ENCODE measurements at places on chromosomes 2 and 18.

DNA sequence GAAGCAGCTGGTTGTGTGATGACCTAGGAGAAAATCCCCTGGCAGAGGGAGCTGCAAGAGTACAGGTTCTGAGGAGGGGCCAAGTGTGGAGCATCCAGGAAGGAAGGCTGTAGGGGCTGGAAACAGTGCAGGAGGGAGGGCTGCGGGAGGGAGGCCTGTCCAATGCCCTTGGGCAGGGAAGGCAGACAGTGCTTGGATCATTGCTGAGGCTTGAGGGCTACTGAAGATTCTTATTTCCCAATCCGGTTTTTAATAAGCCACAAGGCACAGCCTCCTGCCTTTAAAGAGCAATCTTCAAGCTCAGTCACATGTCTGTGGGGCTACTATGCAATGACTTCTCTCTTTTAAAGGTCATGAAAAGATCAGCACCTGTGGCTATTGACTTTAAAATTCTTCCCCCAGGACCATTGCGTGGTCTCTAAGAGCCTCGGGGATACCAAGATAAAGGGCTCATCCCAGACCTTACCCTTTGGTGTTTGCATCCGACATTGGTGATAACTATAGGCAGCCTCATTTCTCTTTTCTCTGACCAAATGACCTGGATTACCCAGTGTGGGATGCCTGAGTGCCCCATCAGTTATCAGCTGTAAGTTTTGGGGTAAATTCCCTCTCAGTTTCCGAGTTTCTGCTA is 149.6 kb downstream of the DOCK10 start:
- no peak for DNase-seq

DNA sequence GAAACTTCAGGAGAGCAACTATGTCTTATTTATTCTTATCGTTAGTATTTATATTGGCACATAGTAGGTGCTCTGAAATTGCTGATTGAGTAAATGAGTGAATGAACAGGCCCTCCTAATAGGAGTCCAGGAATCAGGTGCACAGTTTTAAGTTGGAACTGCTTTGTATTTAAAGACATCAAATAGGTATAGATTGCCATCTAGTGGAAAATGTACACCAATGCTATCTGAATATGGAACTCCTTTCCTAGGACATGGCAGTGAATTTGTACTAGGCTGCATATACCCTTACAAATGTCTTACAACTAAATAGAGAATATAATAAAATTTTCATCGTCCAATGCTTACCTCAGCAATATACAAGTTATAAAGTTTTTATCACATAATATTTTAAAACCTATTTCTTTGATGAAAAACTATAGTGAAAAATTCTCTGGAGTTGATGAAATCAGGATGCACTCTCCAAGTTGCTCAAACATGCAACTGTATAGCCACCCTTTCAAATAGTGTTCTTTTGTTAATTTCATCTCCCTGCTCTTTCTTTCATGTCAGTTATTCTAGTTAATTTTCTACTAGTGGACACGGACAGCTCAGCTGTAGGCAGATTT is 318.9 kb upstream of the SYT4 start:
- DNase-seq = no peak

GRCh38 chr2:43776324-43776723 is 2.5 kb downstream of the DYNC2LI1 start:
- DNase-seq = peak; percentile 20

- no peak for DNase-seq
Observed at GRCh38 chr18:35352283-35352682, 8.1 kb upstream of the ZNF24 start.

DNA sequence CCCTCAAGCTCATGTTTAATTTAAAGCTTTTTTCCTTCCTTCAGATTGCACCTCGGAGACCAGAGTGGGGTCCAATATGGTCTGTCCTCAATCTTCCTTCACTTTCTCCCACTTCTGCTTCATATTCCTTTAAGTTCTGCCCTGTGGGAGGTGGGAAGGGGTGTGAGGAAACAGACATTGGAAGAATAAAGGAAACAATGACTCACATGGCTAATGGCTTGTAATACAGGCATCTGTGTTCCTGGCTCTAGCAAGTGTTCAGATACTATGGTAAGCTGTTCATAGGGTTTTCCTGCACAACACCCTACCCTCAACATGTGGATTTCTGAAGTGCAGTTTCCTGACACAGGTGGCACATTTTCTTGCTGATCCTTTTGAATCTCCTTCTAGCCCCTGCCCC is 209.5 kb downstream of the PIK3C3 start:
- DNase-seq = no peak

GRCh38 chr18:58529714-58530354 is 99.1 kb downstream of the ALPK2 start:
- peak; percentile 77 for DNase-seq

DNA sequence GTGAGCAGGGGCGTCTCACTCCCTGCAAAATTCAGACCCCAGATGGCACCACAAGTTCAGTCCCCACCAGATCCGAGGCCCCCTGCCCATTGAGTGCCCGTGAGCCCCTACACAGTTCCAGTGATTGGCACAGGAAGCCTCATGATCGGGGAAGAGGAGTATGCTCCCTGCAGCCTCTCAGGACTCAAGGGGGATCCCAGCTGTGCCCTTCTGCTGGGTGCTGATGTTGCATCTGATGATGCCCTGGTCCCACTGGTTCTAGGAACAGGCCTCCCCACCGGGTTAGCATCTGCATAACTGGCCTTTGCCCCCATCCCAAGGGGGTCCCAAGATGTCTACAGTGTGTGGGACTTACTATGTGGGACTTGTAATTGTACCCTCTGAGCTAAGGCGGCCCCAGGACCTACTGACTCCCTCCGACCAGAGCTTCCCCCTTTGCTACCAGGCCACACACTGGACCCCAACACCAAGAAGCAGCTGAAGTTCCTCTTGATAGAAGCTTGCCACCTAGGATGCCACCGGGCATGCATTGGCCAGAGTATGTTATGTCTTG is 8.6 kb downstream of the ALPG start:
- DNase-seq = no peak

DNA sequence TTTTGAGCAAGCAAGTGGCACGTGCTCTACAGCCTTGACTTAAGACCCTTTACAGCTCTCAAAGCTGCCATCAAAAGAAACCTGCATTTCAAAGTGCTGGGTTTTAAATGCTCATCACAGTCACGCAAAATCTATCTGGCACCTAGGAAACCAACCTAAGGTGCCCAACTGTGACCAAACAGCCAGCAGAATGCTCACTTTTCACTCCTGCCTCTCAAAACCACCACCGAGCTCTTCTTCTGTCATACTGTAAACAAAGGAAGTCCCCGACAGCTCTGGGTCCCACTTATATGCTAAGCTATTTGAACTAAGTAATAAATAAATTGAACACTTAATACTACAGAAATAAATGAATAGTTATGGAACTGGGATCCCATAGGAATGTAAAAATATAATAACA is 33.6 kb downstream of the SATB2 start:
- no peak for DNase-seq

GRCh38 chr2:197940382-197940781 is 136.0 kb downstream of the PLCL1 start:
- no peak for DNase-seq

DNA sequence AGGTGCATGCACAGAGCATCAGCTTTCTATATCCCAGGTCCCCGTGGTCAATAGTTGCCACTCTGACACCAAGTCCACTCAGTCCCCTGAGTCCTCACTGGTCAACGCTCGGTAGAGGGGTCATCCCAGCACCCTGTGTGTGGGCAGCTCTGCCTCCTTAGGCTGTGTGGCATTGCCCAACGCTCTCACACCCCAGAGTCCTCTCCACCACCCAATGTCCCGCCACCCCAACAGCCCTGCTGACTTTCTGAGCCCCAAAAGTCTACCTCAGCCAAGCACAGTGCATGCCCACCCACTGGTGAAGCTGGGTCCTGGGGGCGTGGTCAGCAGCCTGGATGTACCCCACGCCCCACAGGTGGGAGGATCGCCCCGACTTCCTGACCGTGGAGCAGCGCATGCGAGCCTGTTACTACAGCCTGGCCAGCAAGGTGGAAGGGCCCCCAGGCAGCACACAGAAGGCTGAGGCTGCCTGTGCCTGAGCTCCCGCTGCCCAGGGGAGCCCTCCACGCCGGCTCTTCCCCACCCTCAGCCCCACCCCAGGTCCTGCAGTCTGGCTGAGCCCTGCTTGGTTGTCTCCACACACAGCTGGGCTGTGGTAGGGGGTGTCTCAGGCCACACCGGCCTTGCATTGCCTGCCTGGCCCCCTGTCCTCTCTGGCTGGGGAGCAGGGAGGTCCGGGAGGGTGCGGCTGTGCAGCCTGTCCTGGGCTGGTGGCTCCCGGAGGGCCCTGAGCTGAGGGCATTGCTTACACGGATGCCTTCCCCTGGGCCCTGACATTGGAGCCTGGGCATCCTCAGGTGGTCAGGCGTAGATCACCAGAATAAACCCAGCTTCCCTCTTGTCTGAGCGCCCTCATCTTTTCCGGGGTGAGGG is 25.9 kb downstream of the ZAP70 start:
- no peak for DNase-seq

DNA sequence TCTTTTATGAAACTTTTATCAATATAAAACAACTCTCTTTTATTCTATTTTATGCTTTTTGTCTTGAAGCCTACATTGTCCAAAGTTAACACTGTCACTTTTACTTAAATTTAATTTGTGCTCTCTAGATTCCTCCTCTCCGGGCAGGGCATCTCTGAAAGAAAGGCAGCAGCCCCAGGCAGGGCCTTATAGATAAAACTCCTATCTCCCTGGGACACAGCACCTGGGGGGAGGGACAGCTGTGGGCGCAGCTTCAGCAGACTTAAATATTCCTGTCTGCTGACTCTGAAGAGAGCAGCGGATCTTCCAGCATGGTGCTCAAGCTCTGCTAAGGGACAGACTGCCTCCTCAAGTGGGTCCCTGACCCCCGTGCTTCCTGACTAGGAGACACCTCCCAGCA is 447.7 kb upstream of the FANCL start:
- no peak for DNase-seq

DNA sequence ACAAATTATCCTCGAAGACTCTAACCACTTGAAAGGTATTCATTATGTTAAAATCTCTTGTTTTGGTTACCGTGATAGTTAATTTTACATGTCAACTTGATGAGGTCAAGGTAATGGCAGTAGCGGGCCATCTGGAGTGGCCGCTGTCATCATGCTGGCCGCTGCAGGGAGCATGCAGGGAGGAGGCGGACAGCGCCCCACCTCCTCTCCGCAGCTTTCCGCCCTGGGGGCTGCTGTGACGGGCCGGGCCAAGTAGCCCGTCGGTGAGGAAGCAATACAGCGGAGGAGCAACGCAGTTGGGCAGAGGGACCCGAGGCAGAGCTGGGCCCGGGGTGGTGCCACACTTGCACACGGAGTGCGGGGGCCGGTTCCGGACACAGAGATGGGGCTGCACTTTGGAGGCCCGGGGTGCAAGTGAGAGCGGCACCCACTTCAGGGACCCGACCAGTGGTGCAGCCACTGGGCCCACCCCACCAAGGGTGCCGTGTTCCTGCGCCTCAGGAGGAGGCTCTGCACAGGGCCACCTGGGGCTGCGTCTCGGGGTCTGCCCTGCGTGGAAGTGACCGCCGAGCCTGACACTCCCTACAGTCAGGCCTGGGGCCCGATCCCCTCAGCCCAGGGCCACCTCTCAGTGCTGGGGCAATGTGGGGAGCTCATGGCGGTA is 452.4 kb downstream of the LRATD1 start:
- no peak for DNase-seq

DNA sequence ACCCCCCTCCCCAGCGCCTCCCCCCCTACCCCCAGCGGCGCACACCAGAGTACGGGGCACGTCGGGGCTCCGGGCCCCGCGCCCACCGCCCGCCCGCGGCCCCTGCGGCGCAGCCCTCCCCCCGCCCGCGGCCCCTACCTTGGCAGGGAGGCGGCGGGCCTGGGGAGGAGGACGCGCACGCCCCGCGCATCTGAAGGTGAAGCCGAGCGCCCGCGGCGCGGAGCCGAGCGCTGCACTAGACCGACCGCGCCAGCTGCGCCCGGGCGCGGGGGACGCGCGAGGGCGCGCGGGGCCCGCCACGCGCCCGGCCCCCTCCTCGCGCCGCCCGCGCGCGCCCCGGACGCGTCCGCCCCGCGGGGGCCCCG is at the start of gene ZNF516:
Gene ZNF516, minus strand, starts transcription at position 237 of the 365 bp plus-strand sequence. CDS start 52,188 bp downstream, outside the sequence.
- DNase-seq = peak; percentile 43

- DNase-seq = no peak
Observed at GRCh38 chr2:240821429-240821778, 1.4 kb upstream of the KIF1A start.

DNA sequence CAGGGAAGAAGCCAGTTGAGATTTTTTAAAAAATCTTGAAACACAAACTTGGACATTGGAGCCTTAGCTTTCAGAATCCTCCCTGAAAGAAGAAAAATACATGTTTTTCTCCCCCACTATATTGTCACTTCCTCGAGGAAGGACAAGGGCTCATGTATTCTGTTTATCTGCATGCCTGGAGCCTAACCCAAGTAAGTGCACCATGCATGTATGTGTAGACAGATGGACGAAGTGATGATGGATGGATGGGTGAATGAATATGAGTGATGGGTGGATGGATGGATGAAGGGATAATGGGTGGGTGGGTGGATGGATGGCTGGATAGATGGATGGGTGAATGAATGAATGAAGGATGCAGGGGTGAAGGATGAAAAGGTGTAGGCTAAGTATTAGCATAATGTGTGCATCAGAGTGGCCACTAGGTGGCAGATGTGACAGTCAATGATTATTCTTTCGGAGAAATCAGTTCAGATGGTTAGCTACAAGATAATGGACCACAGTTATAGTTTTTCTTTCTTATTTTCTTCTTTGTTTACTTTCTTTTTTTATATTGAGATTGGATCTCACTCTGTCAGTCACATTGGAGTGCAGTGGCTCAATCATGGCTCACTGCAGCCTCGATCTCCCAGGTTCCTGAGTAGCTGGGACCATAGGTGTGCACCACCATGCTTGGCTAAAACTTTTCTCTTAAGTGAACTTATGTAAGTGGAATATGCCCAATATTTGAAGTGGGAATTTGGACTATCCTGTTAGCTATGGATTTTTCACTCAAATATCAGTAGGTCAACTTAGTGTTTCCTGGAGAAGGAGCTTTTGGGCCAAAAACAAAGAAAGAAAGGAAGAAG is 18.5 kb upstream of the CCDC93 start:
- peak; percentile 57 for DNase-seq

DNA sequence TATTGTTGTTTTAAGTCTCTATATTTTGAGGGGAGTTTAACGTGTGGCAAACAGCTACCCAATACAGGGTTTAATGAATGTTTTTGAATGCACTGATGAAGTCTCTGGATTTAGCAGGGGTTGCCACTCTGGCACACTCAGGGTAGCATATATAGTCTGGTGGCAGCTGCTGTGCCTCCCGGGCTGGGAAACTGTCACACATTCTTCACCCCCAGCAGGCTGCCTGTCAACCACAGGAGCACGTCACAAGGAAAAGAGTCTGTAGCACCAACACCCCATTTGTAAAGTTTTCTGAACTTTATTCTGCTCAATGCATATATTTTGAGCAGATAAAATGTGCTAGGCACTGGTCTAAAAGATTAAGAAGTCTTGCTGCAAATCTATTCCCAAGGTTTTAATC is 39.3 kb downstream of the NGEF start:
- no peak for DNase-seq

- peak; percentile 5 for DNase-seq
Observed at GRCh38 chr2:164840458-164840929, 1.1 kb downstream of the COBLL1 start.

GRCh38 chr2:221005338-221005737 is 566.8 kb downstream of the EPHA4 start:
- DNase-seq = no peak

GRCh38 chr2:228359473-228359872 is 178.0 kb upstream of the SPHKAP start:
- no peak for DNase-seq

GRCh38 chr18:11570073-11570588 is 39.3 kb upstream of the SLC35G4 start:
- no peak for DNase-seq

- no peak for DNase-seq
Observed at GRCh38 chr2:38966678-38967077, 77.0 kb downstream of the ARHGEF33 start.
